Stimulated activated CD4-positive, alpha-beta T cell treated with anti-CD3 and anti-CD28 coated beads, Interleukin-1b, Interleukin-23, amount 100 ng/mL, for 1 hour (primary cell): ENCODE measurements at places on chromosomes 2 and 18.

DNA sequence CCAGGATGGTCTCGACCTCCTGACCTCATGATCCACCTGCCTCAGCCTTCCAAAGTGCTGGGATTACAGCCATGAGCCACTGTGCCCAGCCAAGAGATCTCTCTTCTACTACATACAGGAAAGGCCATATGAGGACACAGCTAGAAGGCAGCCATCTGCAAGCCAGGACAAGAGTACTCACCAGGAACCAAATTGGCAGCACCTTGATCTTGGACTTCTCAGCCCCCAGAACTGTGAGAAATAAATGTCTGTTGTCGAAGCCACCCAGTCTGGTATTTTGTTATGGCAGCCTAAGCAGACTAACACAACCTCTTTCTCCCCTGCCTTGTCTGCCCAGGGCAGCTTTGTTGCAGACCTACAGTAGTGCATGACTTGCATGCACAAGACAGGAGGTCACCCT, 211.3 kb upstream of the HAAO start:
- DNase-seq: no peak

DNA sequence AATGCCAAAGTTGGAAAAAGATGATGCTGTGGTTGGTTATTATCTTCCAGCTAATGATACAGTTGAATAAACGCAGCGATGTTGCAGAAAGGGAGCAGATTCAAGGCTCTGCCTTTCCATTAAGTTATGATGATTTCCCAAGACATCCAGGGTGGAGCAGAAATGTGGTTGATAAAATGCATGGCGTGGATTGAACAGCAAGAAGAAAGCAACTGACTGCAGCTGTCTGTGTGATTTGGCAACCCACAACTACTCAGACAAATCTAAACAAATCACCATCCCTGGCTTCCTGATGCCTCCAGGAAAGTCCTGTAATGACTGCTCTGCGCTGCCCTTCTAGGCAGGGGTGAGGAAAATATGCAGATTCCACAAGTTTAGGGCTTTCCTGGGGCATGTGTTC, 166.3 kb downstream of the NRP2 start:
- no peak for DNase-seq

DNA sequence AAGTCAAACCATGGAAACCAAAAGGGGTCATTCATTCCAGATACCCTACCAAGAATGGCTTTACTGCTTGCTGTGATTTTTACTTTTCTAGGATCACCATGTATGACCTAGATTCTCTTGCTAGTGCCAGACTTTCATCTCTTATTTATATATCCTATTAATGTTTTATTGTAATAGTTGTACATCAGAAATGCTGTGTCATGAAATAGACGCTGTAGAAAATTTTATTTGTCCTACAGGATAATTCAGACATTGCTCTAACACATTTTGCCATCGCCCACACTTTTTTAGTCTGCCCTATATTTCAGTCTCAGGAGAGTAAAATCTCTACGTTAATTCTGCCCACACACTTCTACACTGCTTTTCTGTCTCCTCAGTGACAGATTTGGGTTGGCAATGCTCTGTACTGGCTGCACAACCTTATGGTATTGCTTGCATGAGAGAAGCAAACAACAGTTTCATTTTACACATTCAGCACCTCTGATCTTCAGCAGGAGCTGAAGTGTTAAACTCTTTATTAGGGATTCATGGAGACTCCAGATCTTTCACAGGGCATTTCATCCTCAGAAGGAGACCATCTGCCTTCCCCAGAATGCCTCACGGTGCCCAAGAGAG, 871.8 kb upstream of the CHAC2 start:
- DNase-seq: no peak

DNA sequence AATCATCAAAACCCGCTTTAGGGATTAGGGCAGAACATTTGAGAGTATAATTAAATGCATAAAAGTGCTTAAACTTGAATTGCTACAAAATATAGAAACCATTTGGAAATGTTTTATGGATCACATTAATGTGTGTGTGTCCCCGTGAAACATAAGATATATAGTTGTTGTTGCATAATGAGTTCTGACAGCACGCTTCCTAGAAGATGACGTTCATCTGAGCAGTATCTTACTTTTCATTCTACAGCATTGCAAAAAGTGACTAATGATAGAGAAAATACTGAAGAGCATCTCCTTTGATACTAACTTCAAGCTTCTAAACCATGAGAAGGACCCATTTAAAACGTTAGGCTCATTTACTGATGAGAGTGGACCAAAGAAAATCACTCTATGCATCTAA, 63.7 kb downstream of the SLC8A1 start:
- DNase-seq: no peak

DNA sequence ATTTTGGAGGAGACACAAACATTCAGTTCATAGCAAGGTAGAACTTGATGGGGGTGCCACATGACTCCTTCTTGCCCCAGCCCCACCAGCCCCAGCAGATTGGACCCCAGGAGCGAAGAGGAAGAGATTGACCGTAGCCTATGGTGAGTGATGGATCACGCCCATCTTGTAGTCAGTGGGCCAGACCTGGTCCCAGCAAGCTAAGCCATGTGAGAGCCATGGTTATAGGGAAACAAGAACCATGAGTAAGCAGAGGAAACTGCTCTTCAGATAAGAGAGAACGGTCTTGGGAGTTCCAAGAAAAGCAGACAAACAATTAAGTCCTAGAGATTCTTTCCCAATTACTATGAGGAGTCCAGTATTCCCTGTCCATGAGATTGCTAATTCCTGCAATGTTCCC, 4.6 kb upstream of the TCF4 start:
- DNase-seq: no peak

DNA sequence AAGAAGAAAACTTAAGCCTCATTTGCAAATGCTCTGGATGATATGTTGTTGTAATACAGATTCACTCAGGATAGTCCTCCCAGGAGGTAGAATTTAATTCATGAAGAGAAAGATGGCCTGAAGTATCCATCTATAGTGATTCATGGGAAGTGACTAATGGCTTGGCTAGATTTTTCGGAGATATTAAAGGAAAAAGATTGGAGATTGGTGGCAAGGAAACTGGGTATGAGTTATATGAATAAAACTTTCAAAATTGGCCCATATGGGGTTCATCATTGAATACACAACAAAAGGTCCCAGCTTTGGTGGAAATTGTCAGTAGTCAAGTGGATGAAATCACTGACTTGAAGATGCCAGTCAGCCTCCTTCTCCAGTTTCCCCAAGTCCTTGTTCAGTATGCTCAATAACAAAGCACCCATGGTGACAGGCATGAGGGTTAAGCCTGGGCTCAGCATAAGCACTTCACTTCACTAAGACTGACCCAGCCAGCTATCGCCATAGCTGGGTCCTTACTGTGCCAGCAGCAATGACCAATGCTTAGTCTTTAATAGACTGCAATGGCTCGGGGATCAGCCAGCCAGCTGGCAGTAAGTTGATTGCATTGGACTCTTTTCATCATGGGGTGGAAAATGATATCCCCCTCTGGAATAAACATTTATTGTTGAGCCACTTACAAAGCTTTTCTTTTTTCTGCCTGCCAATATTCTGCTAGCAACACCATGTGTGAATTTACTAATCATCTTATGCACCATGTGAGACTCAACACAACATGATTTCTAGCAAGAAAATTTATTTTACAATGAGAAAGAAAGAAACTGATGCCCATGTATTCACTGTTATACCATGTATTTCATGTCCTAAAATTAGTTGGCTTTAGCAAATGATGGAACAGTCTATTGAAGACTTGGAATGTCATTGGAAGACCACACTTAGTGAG, 176.6 kb upstream of the TACR1 start:
- DNase-seq: no peak

DNA sequence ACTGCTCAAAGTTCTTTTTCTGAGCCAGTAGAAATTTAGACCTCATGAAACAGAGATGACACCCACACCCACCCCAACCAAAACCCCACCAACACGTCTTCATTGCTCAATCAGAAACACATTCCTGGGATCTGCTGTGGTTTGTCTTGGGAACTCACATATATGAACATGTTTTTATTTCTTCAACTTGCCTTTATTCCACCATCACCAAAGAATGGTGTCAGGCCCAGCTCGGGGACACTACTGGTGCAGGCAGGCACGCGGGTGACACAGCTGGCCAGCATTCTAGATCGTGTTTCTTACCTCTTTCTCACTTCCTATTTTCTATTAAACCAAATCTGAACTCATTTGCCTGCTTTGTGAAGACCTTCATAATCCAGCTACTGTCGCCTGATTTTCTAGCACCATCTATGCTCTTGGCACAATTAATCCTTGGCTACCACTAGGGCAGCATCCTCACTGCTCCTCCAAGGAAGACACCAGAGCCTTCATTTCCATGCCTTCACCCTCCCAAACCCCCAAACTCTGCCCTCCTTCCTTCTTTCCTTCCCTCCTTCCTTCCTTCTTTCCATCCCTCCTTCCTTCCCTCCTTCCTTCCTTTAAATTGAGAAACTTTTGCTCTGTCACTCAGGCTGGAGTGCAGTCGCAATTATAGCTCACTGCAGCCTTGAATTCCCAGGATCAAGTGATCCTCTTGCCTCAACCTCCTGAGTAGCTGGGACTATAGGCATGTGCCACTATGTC, 157.1 kb downstream of the BCL2 start:
- no peak for DNase-seq

DNA sequence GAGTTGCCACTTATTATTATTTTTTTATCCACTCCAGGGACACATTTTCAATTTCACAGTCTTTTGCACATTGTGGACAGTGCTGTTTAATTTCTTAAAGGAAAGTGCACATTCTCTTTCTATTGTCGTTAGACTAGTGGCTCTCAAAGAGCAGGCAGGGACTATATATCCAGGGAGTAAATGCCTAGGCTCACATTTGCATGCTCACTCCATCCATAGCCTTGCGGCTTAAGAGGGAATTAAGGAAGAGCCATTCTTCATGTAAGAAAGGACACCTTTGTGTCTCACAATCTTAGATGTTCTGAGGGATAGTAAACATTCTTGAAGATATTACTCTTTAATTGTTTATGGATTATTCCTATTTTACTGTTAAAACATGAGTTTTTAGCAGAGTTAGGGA, 70.8 kb downstream of the FIGN start:
- no peak for DNase-seq

DNA sequence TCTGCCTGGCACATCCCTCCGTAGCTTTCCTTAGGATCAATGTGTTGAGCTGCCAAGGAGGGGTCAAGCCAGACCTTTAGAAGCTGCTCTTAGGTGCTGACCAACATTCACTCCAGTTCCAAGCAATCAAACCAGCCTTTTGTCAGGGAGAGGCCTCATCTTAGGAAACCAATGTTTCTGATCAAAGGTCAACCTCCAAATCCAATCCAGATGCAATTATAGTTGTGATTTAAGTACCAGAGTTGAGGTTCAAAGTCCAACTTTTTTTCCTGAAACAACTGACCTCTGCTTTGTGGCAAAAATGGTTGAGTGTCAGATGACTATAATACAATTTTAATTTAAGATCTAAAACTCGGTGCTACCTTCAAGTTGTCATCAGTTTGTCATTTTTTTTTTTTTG, 303.4 kb downstream of the ALK start:
- DNase-seq: no peak

GRCh38 chr2:239283961-239284795, 116.6 kb downstream of the HDAC4 start:
- no peak for DNase-seq

GRCh38 chr2:103898561-103898960, 955.4 kb upstream of the POU3F3 start:
- DNase-seq: no peak

DNA sequence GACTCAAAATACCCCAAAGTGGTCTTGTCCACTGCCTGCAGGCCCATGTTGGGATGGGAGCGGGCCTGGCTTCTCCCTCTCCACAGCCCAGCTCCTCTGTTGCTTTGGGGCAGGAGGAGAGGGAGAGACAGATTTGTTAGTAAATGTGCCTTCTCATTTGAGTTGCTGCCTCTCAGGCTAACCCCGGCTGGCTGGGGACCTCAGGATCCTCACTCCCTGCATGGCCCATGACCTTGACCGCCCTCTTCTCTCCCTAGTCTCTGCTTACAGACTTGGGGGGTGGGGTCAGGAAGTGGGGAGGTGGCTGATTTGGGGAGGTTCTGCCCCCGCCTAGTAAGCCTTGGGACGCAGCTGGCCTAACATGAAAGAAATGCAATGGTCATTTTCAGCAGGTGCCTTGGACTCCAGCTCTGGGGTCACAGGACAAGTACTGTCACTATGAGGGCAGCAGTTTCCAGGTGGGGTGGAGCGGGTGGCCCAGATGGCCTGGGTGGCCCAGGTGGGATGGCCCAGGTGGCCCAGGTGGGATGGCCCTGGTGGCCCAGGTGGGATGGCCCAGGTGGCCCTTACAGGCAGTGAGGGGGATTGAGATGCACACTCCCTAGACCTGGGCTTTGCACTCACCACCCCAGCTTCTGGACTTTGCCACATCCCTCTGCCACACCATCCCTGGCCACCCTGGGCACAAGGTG, 24.1 kb downstream of the HJURP start:
- DNase-seq: no peak

DNA sequence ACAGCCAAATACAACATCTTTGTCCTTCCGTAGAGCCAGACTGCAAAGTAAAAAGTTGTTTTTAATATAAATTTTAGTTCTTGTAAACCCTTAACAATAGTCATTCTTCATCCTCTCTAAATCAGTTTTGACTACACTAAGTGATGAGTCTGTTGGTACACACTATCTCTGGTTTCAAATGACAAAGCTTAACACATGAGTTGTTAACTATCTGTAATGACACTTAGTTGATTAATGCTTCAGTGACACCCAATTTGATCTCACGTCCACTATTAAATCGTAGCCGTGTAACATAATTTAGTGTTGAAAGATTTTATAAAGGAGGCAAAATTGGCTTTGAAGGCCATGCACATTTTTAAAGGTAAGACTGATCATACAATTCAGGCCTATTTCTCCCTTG, 181.6 kb downstream of the ZNF521 start:
- no peak for DNase-seq

DNA sequence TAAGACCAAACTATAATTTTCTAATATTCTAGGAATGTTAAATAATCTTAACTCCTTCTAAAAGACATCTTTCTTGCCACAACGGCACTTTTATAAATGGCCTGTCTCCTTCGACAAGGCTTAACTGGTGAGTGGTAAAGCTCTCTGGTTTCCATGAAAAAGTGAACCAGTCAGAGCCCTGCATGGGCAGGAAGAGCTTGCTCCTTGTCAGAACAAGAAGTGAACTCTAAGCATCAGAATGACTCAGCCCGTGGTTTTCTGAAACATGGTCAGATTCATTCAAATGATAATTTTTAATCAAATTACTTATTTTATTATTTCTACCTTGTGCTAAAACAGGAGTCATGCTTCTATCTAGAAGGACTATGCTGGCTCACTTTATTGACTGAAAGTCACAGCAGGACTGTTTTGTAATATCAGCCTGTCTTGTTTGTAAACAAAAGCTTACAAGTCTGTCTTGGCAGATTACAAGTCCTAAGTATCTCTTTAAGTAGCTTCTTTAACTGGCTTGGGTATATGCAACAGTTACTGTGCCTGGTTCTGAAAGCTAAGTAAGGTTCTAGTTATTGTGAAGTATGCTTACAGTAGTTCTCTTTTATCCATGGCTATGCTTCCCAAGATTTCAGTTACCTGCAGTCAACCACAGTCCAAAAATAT, 245.4 kb downstream of the NAPG start:
- no peak for DNase-seq

- no peak for DNase-seq
Observed at GRCh38 chr18:56662502-56662901, 11.3 kb downstream of the WDR7 start.

GRCh38 chr18:50757358-50757757, 62.5 kb downstream of the MRO start:
- DNase-seq: no peak
